NCI-H460 (cell line): ENCODE measurements at places on chromosomes 3 and 15. TPM values are rescaled to one million over a fixed set of nuclear protein-coding genes. Genes with fewer than 3 reads are reported as not detected.

PLAAT1 gene
- total RNA-seq, result 2.2 and 3.7 TPM in 2 replicates

MCF2L2 gene
- 0.57 and 1.2 TPM in 2 replicates for total RNA-seq

CLDN11 gene
- 0.38 and 0.72 TPM in 2 replicates for total RNA-seq

DTX3L gene
- total RNA-seq, result 12.8 TPM in 2 replicates

CLEC3B gene
- 0.12 TPM in 1 of 2 replicates, not detected in the other for total RNA-seq

BUB1B gene
- total RNA-seq, result 42.8 and 45.7 TPM in 2 replicates

ARL14 gene
- not detected in 2 replicates for total RNA-seq

SPINT1 gene
- 1.7 and 2.4 TPM in 2 replicates for total RNA-seq

HDGFL3 gene
- 51.5 and 61.2 TPM in 2 replicates for total RNA-seq

CPN2 gene
- not detected in 2 replicates for total RNA-seq

GOLGA8H gene
- total RNA-seq, result 1.1 and 2.3 TPM in 2 replicates

CCDC14 gene
- 27.6 and 30.8 TPM in 2 replicates for total RNA-seq

CASR gene
- total RNA-seq, result not detected in 2 replicates

STAC gene
- 11.3 and 13.0 TPM in 2 replicates for total RNA-seq

- DNase-seq, result no peak
Observed at GRCh38 chr15:50747523-50747922, 18.0 kb downstream of the SPPL2A start.

DNA sequence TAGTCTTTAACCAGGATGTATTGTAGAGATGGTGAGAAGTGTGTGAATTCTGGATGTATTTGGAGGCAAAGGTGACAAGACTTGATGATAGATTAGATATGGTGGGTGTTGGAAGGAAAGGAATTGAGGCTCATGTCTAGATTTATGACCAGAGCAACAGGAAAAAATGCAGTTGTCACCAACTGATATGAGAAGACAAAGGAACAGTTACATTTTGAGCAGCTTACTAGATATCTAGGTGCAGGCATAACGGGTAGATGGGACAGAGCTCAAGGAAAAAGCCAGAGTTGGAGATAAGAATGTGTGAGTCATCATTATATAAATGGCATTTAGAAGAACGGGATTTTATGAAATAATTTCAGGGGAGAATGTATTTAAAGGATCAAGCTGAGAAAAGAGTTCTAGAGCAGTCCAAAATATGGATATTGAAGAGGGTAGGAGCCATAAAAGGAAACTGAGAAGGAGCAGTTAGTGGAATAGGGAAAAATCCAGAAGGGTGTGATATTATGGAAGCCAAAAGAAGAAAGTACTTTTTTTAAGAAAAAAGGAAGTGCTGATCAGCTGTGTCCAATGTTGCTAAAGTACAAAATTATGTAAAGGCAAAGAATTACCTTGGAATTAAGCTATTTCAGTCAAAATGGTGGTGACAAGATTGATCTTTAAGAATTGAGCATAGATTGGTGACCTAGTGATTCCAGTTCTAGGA is 262.5 kb downstream of the CGGBP1 start:
- DNase-seq, result no peak

DNA sequence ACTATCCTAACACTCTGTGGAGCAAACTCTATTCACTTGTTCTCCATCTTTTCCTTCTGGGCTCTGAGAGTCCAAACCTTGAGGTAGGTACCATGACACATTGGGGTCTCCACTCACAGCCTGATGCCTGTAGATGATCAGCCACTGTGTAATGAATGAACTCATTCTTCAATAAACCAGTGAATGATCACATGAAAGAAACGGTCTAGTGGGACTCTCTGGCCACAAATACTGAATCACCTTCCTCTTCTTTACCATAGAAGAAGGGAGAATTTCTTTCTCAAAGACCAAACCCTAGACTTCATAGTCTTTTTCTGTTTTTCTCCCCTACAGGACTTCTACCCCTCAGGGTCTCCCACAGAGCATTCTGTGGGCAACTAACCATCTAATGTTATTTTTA is 20.5 kb upstream of the ABHD2 start:
- DNase-seq, result no peak

GRCh38 chr3:131983689-131984088 is 51.1 kb downstream of the CPNE4 start:
- DNase-seq, result no peak

- DNase-seq, result no peak
Observed at GRCh38 chr3:177201700-177202397, 4.6 kb upstream of the TBL1XR1 start.

- peak; percentile 93 for DNase-seq
Observed at GRCh38 chr3:194135806-194136518, at the start of gene HES1. Gene HES1 (plus strand): TSS chr3:194136148. CDS start chr3:194136381, 233 bp downstream.

GRCh38 chr3:123623346-123623880 is 38.6 kb upstream of the HACD2 start:
- no peak for DNase-seq

DNA sequence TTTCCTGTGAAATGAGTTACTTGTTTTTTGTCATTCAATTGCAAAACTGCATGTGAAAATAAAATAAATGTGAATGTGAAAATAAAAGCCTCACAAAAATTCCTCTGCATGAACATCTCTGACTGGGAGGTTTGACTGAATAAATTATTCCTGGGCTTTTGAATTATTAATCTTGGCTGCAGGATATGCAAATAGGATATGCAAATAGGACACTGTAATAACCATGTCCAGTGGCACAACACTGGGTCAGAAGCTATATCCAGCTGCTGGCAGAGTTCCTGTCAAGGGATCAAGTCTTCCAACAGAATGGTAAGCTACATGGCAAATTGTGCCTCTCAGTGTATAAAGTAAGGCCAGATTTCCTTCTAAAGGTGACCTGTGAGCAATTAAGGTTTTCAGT is at the start of gene SUCNR1:
Gene SUCNR1, plus strand, starts transcription at position 246 of the 400 bp plus-strand sequence. CDS start 6,250 bp downstream, outside the sequence.
- no peak for DNase-seq

- no peak for DNase-seq
Observed at GRCh38 chr3:139074565-139075115, 29.9 kb upstream of the PRR23C start.

GRCh38 chr3:71917545-71917944 is 132.6 kb upstream of the PROK2 start:
- no peak for DNase-seq

DNA sequence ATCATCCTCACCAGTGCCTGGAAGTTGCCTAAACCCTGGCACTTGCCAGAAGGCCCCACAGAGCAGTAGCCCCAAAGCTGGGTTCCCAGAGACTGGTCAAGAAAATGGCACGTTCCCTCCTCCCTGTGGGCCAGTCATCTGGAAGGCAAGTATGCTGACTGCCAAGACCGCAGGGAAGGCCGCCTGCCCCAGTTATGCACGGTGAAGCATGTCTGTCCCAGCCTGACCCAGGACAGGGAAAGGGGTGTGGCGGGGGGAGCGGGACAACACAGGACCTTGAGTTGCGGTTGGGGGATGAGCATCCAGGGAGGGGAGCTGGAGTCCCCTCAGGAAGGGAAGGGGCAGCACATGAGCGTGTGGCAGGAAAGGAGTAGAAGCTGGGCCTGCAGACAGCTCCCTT is 33.0 kb downstream of the RBPMS2 start:
- no peak for DNase-seq

- no peak for DNase-seq
Observed at GRCh38 chr3:37680401-37680800, 181.3 kb upstream of the CTDSPL start.

GRCh38 chr3:58347984-58348383 is 15.3 kb downstream of the PXK start:
- no peak for DNase-seq

GRCh38 chr3:37198996-37199395 is 24.6 kb upstream of the LRRFIP2 start:
- DNase-seq, result no peak

DNA sequence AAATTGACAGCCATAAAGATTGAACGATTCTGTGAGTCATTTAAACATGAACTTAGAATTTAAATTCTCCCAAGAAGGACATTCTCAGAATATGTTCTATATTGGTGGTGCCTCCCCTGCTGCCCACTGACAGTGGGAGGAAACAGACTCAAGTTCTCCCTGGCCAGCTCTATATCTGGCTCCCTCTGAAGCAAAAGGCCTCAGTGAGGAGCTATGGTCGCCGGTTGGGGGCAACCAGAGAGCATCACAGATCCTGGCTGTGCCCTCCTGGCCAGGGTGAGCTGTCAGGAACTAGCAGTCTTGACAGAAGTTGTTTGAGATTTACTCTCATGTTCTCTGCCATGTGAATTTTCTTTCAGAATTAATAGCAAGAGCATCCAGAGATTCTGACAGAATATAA is 285.5 kb downstream of the NTRK3 start:
- no peak for DNase-seq

- DNase-seq, result no peak
Observed at GRCh38 chr3:136021803-136022202, 56.3 kb downstream of the PPP2R3A start.

- no peak for DNase-seq
Observed at GRCh38 chr3:168220556-168220955, 124.8 kb upstream of the GOLIM4 start.

DNA sequence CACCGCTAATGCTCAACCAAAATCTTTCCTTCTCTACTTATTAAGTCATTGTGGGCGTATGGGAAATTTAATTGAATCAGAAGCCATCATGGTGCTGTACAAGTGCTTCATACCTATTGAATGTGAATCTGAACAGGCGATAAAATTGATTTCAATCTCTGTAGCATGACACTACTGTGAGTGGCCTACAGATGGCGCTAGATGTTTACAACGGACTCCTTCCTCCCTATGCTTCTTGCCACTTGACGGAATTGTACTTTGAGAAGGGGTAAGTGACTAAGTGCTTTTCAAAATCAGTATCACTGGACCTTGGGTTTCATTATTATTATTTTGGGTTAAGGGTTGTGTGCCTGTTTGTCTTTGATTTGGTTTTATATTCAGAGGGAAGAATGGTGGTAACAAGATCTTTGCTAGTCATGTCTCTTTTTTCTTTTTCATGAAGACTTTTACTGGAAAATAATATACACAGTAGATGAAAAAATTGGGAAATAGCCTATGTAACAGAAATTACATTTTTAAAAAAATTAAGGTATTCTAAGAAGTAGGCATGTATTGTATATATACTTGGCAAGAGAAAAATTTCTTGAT is 35.4 kb downstream of the ACP3 start:
- DNase-seq, result peak; percentile 63

- no peak for DNase-seq
Observed at GRCh38 chr3:158773845-158774830, 27.7 kb upstream of the MFSD1 start.

DNA sequence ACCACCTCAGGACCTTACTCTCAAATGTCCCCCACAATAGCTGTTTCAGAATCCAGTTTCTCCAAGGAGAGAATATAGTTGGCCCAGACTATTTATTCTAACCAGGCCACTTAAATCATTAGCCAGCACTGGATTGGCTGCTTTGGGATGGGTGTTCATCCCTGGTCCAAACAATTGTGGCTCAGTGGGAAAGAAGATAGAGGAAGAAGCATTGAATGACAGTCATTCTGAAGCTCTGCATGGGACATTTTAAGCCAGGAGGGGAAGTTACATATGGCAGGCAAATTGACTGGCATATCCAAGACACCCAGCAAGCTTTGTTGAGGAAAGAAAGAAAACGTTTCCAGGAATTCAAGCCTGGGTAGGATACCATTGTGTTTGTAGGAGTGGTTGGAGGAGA is 5.6 kb upstream of the DCLK3 start:
- DNase-seq, result no peak

DNA sequence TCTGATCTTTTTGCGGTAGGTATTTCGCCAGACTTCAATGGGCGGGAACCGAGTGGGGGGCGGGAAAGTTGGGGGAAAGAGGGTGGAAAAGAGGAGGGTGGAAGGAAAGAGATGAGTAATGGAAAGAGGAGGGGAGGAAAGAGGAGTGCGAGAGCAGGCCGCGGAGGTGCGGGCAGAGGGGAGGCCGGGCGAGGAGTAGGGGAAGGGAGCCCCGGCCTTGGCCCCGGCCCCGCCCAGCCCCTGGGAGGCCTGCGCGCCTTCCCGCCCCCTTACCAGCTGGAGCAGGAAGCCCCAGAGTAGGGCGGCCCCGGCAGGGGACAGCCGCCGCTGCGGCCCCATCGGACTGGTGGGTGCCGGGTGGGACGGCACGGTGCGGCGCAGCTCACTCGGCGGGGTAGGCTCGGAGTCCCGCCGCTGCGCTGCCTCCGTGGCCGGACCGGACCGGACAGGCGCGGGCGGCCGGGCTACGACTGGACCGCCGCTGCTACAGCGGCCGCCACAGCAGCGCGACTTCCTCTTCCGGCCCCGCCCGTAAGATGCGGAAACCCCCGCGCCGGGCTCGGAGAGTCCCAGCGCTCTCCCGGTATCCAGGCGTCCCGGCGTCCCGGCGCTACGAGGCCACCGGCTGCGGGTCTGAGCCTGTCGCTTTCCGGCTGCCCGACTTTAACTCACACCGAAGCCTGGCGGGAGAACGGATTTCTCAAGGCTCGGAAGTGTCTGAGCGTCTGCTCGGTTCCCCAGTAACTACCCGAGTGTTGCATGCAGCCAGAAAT is at the start of gene SPPL2A:
Gene SPPL2A, minus strand, starts transcription at position 512 of the 773 bp plus-strand sequence. Its CDS starts 173 bp downstream, at position 339.
- DNase-seq, result peak; percentile 71

- DNase-seq, result peak; percentile 40
Observed at GRCh38 chr3:195859061-195859845, 47.5 kb upstream of the MUC4 start.

- DNase-seq, result no peak
Observed at GRCh38 chr3:189277711-189278110, 105.9 kb downstream of the TPRG1 start.

DNA sequence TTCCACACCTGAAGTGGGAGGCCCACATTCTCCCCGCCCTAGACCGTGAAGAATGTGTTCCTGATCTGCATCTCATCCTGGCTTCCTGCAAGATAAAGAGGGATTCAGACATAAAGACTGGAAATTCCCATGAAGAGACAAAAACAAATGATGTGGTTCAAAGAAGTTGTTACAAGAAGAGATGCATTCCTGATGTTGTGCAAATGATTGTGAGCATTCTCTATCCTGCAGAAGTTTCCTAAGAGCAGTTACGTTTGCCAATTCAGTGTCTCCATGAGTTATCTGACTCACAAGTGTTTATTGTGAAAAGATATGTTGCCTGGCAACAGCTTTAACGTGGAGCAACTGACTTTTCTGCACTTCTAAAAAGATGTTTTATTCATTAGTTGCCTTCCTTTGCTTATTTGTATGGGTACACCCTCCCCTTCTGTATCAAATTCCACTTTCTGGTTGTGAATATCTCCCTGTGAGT is 107.8 kb downstream of the ZIC4 start:
- DNase-seq, result peak; percentile 36
